Germinal center (tissue), 1 donor: ENCODE measurements at places on chromosomes 3 and 15.
A peak's percentile ranks its signal among the peaks of the same experiment; 100 is the strongest.

- DNase-seq: no peak
Measured at GRCh38 chr3:124084022-124084881, 92.3 kb upstream of the ROPN1 start.

DNA sequence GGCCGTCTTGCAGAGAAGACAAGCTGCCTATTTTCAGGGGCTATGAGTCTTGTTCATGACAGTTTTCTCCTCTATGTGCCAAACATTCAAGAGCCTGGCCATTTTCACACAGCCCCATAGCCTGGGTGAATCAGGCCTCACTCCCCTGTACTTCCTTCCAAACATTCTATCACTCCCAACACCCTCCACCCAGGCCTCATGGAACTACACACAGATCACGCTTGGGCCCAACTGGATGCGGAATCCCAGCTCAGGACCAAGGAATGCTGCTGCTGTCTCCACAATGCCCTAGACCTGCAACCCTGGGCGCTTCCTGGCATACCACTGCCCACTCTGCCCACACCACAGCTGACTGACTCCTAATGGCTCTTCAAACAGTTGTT, 39.4 kb upstream of the PCSK6 start:
- no peak for DNase-seq

DNA sequence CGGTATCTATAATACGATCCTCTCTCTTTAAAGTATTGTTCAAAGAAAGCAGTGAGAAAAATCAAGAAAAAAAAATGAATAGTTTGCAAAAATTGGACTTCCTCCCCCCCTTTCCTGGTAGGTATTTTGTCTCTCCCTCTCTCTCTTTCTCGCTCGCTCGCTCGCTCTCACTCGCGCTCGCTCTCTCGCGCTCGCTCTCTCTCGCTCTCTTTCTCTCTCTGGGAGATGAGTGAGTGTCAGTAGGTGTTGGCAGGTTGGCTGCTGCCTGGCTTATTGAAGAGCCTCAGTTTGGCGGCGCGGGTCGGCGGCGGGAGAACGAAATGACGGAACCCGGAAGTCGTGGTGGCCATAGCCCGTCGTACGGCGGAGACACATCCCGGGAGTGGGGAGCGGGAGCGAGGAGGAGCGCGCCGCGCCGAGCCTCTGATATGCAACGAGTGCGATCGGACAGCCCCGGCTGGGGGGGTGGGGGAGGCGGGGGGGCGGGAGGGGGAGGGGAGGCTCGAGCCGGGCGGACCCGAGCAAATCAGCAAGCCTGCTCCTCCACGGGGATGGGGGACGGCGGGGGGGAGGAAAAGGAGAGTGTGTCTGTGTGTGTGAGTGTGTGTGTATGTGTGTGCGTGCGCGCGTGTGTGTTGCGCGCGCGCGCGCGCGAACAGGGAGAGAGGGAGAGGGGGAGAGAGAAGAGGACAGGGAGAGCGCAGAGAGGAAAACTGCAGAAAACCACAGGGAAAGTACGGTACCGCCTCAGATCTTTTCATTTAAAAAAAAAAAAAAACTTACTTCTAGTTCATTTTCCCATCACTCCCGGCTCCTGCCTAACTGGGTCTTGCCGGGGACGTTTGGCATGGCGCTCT, at the start of gene MEIS2:
Gene MEIS2 (minus strand): TSS at position 441 of the 857 bp plus-strand sequence. CDS start 1,083 bp downstream, outside the sequence.
- DNase-seq: peak; percentile 68

GRCh38 chr15:39908186-39908585, 11.9 kb downstream of the GPR176 start:
- DNase-seq: no peak

- DNase-seq: no peak
Measured at GRCh38 chr15:84599906-84600305, 903 bp upstream of the ZSCAN2 start.

GRCh38 chr3:40915346-40915865, 283.9 kb upstream of the CTNNB1 start:
- DNase-seq: no peak

- DNase-seq: no peak
Measured at GRCh38 chr3:61807865-61808276, 246.5 kb downstream of the PTPRG start.
